Mesenteric fat pad (tissue), 1 donor: ENCODE measurements at places on chromosomes 16 and 17. TPM values are rescaled to one million over a fixed set of nuclear protein-coding genes. Genes with fewer than 3 reads are reported as not detected.

GRCh38 chr16:57479976-57480753 is 6.1 kb downstream of the DOK4 start:
- peak; percentile 92 for DNase-seq

DNA sequence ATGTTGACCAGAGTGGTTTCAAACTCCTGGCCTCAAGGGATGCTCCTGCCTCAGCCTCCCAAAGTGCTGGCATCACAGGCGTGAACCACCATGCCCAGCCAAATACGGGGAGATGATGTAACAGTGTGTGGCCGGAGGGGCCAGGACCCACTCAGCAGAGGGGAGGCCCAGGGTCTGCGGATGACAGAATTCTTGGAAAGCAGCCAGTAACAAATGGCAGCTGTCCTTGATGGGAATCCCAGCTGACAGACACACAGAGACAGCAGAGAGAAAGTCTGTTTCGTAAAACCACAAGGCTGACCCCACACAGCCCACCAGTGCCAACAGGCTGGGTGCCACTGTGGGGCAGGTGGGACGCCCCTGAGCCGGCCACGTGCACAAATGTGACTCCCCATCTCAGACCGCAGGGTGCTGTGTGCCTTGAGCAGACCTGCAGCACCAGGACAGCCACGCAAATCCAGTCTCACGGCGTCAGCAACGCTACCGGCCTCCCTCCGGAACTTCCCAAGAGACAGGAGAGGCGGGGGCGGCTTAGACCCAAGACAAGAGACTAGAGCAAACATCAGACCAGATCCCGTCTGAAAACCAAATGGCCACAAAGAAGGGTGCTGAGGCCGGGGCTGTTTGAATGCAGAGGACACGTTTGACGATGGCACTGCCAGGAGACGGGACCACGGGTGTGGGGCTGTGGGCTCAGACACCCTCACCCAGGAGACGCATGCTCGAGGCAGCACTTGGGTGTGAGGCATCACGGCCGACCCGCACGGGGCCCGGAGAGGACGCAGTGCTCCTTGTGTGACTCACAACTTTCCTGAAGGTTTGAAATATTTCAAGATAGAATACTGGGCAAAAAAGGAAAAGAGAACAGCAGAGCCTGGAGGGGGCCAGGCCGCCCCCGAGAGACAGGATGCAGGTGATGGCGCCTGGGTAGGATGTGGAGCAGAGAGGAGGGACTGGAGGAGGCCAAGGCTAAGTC is 24.6 kb downstream of the CTU2 start:
- no peak for DNase-seq

- DNase-seq = no peak
Measured at GRCh38 chr16:71912534-71913275, 17.4 kb downstream of the IST1 start.

- no peak for DNase-seq
Measured at GRCh38 chr16:51237861-51238378, 86.8 kb upstream of the SALL1 start.

DNA sequence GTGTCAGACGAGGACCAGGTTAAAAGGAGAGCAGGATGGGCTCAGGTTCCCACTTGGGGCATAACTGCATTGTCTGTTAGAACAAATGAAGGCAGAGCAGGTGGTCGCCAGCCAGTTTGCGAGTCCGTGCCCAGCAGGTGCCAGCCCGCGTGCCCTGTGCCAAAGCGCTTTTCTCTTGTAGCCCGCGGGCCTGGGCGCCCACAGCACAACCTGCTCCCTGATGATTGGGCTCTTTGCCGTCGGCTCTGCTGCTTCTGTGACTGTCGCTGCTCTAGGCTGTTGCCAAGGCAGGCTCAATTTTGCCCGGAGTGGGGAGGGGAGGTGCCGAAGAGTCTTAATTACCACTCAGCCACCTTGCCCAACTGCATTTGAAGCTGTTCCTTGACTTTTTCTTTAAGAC is 21.1 kb downstream of the KNOP1 start:
- DNase-seq = no peak

GRCh38 chr17:29674281-29674680 is 51.6 kb upstream of the CORO6 start:
- no peak for DNase-seq

DNA sequence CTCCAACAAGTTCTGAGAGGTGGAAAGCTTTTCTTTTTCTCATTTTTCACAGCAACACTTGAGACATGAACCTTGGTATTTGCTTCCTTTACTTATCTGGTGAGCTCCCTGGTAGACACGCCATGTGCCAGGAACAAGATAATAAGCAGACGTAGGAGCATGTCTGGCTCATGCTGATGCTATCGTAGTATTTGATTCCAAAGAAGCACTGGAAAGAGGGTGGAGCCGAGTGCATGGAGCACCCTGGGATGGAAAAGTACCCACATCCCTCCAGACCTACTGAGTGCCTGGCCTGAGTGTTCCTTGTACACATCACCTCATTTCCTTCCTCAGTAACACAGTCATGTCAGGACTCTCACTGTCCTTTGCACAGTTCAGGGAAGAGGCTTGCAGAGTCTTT is 231.0 kb downstream of the CBLN1 start:
- DNase-seq = no peak

The MYH8 gene
- not detected for total RNA-seq

The KIFC3 gene
- 62.3 TPM for total RNA-seq

The GALK1 gene
- total RNA-seq = 26.4 TPM

The GSDMA gene
- total RNA-seq = 2.2 TPM

The AKAP1 gene
- 49.1 TPM for total RNA-seq

The RTN4RL1 gene
- total RNA-seq = 11.2 TPM

The CD300A gene
- total RNA-seq = 19.0 TPM

The TNK1 gene
- 0.71 TPM for total RNA-seq
